Activated CD4-positive, alpha-beta T cell treated with anti-CD3 and anti-CD28 coated beads, Interleukin-2, amount 50 U/mL, for 4 hours (primary cell): ENCODE measurements at places on chromosomes 6 and 20.

GRCh38 chr6:164695896-164696295 lies 613.5 kb downstream of the C6orf118 start:
- DNase-seq, result no peak

DNA sequence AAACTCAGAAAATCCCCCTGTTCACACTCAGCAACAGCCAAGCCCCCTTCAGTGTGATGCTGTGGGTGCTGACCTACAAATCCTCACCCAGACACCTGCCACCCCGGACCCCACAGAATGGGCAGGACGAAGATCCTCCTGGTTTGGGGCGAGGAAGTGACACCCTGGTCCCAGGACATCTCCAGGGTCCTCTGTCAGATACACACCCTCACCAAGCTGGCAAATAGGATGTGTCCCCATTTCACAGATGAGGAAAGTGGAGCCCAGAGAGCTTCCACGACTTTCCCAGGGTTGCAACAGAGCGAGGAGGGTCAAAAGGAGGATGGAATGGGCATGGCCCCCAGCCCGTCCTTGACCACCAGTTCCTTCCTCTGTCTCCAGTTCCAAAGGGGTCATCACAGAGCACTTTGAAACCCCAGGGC lies 92.0 kb upstream of the AFDN start:
- no peak for DNase-seq

GRCh38 chr6:159577564-159577963 lies 115.5 kb downstream of the SOD2 start:
- no peak for DNase-seq

- DNase-seq, result no peak
Observed at GRCh38 chr6:110053395-110054240, 75.5 kb downstream of the GPR6 start.

- no peak for DNase-seq
Observed at GRCh38 chr6:168799067-168799466, 358.1 kb downstream of the SMOC2 start.

DNA sequence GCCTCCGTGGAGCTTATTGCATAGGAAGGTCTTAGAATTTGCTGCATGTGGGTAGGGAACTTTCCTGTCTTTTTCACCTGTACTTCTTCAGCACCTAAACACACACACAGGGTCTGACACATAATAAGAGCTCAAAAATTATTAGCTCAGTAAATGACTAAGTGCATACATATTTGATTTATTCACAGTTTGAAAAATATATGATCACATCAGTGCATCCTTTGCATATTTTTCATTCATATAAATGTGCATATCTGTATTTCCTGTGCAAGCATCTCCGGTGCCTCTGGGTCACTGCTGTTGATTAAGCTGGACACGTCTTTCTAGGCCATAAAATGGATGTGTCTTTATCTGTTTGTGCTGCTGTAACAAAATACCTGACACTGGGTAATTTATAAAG lies 234.7 kb downstream of the UST start:
- DNase-seq, result no peak

DNA sequence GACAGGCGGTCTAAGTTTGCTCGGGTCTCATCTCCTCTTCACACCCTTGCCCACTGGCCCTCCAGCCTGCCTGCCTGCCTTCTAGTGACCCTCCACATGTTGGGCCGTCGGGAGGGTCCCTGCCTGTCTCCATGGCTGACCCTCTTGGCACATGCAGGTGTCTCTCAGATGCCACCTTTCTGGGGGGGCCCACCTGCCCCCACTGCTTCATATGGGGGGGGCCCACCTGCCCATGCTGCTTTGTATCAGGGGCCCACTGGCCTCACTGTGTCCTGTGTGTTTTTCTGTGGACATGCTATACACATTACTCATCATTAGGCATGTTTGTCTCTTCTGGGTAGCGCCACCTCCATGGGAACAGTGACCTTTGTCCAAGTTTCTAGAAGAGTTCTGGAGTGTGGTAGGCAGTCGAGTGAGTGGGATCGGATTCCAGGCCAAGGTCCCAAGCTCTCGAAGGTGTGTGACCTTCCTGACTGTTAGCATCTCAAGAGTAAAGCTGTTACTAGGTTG lies 40.4 kb upstream of the KIF25 start:
- DNase-seq, result no peak

GRCh38 chr20:7195704-7196103 lies 428.2 kb downstream of the BMP2 start:
- DNase-seq, result no peak

DNA sequence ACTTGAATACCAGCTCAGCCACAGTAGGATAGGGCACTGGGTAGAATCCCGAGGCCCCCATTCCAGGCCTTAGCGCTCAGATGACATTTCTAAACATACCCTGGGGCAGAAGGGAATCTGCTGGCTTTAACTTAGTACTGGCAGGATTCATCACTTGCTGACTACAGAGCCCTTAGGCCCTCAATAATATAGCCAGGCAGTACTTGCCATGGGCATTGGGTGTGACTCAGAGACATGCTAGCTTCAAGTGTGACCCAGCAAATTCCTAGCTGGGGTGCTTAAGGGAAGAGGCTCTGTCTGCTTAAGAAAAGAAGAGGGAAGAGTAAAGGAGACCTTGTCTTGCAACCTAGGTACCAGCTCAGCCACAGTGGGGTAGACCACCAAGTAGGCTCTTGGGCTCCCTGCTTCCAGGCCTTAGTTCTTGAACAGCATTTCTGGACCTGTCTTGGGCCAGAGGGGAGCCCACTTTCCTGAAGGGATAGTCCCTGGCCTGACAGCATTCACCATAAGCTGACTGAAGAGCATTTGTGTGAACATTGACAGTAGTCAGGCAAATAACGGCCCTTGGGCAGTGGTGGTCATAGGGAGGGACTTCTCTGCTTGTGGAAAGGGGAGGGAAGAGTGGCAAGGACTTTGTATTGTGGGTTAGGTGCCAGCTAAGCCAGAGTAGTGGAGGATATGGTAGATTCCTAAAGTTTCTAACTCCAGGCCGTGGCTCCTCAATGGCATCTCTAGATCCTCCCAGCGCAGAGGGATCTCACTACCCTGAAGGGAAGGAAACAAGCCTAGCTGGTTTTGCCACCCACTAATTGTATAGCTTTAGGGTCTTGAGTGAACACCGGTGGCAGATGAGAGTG lies 48.5 kb upstream of the HACE1 start:
- no peak for DNase-seq

GRCh38 chr6:163721435-163721834 lies 306.9 kb downstream of the QKI start:
- no peak for DNase-seq

DNA sequence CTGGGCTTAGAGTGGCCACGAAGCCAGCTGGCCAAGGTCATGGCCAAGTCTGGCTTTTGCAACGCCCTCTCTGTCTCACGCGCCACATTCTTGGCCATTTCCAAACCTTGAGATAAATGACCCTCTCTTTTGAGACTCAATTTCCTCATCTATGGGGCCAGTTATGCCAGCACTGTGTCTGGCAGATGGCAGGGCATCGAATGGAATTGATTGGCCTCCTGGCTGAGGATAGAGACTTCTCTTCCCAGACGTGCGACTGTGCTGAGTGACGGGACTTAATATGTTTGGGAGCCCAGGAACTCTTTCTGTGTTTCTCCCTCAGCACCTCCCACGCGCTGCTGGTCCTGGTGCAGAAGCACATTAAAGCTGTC lies 7.6 kb downstream of the BPIFB2 start:
- DNase-seq, result no peak

DNA sequence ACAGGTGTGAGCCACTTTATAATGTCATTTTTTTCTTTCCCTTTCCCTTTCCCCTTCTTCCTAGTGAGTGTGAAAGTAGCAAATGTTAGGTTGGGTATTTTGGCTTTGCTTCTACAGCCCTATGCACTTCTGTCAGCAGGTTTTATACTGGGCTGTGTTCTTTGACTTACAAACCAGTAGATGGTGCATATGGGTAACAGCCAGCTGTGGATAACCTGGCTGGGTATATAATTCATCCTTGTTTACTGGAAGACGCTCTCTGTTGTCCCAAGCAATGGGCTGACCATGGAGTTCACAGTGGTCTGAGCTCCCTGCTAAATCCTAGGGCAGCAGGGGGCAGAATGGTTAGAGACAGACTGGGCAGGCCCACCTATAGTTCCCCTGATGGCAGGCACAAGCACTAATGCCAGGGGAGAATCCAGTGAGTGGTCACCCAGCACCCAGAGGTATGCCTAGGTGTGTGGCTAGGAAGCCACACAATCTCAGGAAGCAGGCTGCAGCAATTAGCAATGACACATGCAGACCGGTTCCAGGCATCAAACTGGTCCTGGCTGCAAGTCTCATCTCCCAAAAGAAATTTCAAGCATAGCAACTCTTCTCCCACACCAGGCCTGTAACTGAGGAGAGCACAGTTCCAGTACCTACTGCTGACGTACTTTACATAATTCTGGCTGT lies 592.7 kb upstream of the MAN1A1 start:
- DNase-seq, result no peak

- no peak for DNase-seq
Observed at GRCh38 chr6:92906385-92906784, 513.0 kb downstream of the EPHA7 start.

DNA sequence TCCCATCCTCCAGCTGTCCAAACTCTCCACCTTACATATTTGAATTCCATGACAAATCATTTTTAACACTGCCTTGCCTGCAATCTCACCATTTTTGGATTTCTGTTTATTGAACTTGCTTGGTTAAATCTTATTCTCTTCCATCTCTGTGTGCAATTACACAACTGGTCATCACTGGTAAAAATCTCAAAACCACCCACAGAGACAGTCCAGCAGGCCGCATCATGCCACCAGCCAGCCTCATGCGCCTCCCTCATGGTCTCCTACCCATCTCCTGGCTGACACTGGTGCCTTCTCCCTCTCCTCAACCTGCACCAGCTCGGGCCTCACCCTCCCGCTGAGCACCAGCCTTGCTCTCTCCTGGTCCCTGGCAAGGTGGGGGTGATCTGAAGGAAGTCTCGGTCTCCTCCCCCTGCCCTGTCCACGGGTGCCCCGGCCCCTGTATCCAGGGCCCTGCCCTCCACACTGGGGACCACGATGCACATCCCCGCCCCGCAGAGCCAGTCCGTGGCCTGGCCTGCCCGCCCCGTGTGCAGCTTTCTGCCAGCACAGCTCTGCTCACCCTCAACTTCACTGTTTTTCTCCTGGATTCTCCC lies 92.0 kb downstream of the THBS2 start:
- DNase-seq, result no peak

- DNase-seq, result no peak
Observed at GRCh38 chr20:46108435-46108841, 9.7 kb upstream of the CD40 start.

GRCh38 chr20:6612606-6612923 lies 154.9 kb upstream of the BMP2 start:
- DNase-seq, result no peak

DNA sequence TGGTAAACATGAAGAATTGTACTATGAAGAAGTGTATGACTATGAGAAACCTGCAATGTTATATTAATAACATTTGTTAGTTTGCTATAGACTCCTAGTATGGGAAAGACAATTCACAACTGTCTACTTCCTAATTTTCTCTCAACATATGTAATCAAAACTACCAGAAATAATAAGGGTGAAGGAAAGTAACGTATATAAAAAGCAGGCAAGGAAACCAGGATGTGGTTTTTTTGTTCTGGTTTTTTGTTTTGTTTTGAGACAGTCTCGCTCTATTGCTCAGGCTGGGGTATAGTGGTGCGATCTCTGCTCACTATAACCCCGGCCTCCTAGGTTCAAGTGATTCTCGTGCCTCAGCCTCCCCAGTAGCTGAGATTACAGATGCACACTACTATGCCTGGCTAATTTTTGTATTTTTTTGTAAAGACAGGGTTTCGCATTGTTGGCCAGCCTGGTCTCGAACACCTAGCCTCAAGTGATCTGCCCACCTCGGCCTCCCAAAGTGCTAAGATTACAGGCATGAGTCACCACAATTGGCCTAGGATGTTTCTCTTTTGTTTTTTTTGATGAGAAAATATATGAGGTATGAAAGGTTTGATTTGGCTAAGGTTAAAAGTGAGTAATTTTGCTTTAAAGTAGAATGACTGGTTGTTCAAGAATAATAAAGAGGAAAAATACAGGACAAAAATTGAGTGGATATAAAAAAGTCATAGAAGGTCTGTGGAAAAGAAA lies 83.1 kb downstream of the PTCHD4 start:
- DNase-seq, result no peak

GRCh38 chr6:33156964-33157363 lies 35.3 kb downstream of the COL11A2 start:
- DNase-seq, result no peak

GRCh38 chr6:49565855-49566254 lies 15.4 kb downstream of the C6orf141 start:
- DNase-seq, result no peak

DNA sequence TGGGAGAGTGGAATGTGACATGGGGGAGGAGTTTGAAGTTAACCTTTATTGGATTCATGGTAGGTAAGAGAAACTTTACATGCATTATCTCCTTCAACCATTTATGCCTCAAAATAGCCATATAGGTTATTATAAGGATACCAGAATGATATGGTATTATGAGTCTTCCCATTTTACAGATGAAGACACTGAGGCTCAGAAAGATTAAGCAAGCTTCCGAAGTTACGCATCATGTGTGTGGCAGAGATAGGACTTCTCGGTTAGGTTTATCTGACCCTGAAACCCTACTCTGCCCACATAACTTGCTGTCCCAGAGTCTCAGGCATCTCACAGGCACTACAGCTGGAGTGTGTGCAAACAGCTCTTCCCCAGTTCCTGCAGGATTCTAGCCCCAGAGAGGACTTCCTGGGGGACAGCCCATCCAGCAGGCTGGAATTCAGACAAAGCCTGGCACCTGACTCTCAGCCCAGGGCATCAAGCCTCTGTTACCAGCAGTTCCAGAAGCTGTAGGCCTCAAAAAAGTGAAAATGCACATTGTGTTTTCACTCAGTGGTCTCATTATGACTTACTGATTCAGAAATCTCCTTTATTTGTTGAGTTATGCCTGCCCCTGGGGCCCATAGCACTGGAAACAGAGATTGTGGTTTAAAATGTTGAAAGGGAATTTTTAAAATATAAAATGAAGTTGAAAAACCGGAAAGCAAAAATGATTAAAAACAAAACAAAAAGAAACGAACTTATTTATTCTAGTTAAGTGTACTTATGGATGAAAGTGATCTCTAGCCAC lies 512.8 kb upstream of the CHD6 start:
- no peak for DNase-seq

- DNase-seq, result no peak
Observed at GRCh38 chr6:131828080-131828479, 20.3 kb downstream of the ENPP1 start.

DNA sequence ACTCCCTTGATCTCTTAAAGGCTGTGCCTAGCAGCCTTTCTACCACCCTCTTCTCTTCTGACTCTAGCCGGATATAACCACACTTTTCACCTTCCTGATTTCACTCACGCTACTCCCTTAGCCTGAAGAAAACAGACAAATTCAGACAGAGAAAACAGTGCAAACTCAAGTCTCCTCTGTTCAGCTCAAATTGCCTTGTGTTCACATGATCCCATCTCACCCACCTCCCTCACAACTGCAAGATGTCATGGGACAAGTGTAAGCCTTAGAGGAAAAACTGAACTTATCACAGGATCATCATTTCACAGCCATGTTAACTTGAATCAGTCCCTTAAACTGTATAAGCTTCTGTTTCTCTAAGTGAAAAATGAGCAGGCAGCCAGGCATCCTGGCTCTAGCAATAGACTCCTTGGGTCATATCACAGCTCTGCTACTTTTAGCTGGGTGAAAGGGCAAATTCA lies 66.5 kb upstream of the TENT5A start:
- DNase-seq, result no peak

GRCh38 chr6:129217701-129218100 lies 334.8 kb downstream of the LAMA2 start:
- DNase-seq, result no peak
